Tibial nerve (tissue), 4 donors: ENCODE measurements at places on chromosomes 5 and 9.

GRCh38 chr9:89953824-89954615 lies 349.2 kb downstream of the GADD45G start:
- no peak for DNase-seq

DNA sequence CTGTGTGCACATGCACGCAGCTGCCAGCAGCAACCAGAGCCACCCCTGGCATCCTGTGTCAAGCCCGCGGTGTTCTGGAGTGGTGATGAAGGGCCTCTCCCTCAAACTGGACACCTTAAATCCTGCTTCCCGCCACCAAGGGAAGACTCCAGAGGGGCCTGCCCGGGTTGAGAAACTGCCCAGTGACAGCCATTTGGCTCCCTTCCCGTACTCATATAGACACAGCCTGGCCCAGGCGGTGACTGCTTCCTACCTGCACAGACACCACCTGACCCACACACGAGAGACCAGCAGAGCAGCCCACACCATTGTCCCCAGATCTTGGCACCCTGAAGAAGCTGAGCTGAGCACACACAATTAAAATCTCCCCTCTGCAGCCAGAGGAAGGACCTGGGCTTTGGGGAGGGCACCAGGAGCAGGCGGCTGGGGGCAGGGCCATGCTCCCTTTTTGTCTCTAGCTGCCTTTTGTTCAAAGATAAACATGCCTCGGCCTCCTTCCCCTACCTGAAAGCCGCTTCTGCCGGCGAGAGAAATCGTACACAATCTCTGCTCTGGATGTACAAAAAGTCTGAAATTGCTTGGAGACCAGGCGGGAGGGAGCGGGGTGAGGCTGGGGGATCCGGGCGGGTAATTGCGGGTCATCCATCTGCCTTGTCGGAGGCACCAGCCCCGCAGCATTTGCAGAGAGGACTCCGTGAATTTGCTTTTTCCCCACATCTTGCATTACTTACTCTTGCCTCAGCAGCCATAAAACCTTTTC lies 78.4 kb downstream of the TSPAN17 start:
- no peak for DNase-seq

DNA sequence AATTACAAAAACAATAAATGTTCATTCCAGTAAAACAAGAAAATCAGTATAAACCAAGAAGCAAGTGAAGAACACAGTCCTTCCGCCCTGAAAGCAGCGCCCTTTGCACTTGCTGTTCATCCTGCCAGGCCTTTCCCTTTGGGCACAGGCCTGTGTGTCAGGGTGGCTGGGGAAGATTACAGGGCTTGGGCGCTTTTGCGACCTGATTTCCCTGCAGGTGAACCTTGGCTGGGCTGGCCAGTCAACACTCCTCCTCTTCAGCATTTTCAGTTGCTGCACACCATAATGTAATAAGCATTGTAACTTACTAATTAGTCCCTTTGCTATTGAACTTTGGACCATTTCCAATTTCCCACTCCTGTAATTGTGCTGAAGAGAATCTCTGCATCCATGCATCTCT lies 38.6 kb upstream of the TDRD7 start:
- no peak for DNase-seq

GRCh38 chr5:4977416-4978110 lies 162.6 kb upstream of the ADAMTS16 start:
- no peak for DNase-seq

GRCh38 chr5:332843-333242 lies 11.3 kb downstream of the AHRR start:
- no peak for DNase-seq

DNA sequence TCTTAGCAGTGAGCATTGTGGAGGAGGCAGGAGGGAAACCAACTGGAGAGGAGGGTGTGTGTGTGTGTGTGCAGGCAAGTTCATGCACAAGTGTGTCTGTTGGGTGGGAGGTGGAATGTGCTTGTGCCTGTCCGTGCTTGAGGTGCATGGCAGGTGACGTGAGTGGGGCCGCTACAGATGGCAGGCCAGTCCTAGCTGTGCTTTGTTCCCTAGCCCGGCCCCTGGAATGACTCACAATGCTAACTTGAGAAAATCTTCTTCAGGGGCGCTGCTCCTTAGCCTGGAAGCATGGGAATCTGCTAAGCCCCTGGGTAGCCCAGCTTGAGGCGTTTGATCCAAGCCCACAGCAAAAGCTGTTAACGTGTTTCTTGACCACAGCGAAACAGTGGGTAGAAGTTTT lies 25.0 kb upstream of the DMRT2 start:
- no peak for DNase-seq

DNA sequence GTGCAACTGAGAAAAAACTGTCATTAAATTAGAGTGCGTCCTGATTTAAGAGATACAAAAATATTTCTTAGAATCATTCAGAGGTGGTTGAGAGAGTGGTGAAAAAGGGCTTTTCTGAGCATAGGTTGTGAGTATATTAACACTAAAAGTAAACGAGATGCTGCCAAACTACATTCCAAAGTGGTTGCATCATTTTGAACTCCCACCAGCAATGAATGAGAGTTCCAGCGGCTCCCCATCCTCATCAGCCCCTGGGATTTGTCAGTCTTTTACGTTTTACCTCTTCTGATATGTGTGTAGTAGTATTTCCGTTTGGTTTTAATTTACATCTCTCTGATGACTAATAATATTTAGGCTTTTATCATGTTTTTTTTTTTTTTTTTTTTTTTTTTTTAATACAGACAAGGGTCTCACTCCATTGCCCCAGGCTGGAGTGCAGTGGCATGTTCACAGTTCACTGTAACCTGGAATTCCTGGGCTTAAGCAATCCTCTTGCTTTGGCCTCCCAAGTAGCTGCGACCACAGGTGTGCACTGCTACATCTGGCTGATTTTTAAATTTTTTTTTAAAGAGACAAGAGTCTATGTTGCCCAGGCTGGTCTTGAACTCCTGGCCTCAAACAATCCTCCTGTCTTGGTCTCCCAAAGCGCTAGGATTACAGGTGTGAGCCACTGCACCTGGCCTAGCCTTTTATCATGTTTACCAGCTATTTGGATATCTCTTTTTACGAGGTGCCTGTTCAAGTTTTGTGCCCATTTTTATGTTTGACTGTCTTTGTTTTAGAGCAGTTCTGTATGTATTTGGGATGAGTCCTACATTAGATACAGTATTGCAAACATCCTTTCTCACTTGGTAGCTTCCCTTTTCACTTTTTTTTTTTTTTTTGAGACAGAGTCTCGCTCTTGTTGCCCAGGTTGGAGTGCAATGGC lies 17.0 kb downstream of the PRRT1B start:
- no peak for DNase-seq

GRCh38 chr9:136011703-136012496 lies 50.7 kb upstream of the UBAC1 start:
- DNase-seq, result peak; percentile 76

GRCh38 chr9:88007291-88007650 lies 32.9 kb upstream of the CDK20 start:
- DNase-seq, result no peak

- DNase-seq, result peak; percentile 74
Observed at GRCh38 chr9:133742849-133743444, 4.8 kb upstream of the SARDH start.

GRCh38 chr5:11261241-11261640 lies 500.2 kb upstream of the DAP start:
- DNase-seq, result no peak

DNA sequence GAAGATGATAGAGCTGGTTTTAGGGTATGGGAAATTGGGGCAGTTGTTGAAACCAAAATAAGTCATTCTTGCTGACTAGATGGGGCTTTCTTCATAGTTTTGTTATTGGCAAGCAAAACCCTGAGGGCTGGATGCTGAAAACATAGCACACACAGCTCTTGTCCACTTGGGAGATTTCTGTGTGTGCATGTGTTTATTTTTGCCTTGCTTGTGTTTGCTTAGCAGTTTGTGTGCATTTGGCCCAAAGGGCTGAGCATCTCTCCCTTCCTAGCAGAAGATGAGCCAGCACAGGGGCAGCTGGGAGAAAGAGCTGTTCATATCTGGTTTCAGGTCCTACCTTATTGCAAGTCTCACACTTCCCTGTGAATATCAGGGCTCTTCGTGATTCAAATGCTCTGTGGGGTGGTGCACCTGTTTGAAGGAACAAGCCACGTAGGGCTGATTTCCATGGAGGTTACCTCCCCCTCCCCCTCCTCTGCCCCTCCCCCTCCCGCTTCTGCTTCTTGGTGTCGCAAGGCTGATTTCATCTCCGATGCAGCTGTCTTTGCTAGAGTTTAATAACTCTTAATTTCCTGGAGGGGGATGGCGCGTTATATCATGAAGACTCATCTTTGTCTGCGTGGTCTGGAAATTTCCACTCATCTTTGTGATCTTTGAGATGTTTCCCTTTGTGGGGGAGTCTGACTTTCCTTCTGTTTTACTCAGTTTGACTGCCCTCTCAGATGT lies 296.5 kb downstream of the ARHGAP26 start:
- DNase-seq, result no peak

DNA sequence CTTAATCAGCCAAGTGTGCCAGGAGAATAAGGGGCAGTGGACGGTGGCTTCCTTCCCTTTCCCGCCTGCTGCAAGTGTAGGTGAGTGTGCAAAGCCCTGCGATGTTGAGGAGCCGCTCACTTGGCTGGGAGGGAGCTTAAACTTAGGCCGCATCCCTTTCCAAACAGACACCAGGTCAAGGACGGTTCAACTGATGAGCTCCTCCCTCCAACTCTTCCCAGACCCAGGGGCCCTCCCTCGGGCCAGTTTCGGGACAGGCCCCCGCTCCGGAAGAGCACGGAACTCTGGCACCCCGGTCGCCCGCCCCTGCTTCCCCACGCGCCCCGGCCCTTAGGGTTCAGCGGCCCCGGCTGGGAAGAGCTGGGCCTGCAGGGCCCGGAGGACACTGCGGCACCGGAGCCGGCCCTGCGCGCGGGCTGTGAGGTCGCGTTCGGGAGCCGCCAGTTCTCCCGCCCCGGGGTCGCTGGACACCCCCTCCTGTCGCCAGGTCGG lies 481 bp downstream of the MRPL36 start:
- no peak for DNase-seq

DNA sequence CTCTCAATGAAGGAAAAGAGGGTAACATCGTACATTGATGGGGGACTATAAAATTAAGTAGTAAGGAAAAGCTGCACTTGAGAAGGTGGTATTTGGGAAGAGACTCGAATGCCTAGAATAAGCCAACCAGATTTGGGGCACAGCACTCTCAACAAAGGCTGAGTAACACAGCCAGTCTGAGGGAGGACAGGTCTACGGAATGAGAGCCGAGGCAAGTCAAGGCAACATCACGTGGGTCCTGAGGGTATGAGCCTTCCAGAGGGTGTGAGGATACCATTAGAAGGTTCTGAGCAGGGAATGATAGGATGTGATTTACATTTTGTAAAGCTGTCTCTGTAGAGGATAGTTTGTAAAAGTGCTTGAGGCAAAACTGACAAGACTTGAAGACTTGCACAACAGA lies 434.1 kb downstream of the RAB3C start:
- DNase-seq, result no peak

- DNase-seq, result no peak
Observed at GRCh38 chr5:127275641-127276193, 14.9 kb upstream of the MEGF10 start.

DNA sequence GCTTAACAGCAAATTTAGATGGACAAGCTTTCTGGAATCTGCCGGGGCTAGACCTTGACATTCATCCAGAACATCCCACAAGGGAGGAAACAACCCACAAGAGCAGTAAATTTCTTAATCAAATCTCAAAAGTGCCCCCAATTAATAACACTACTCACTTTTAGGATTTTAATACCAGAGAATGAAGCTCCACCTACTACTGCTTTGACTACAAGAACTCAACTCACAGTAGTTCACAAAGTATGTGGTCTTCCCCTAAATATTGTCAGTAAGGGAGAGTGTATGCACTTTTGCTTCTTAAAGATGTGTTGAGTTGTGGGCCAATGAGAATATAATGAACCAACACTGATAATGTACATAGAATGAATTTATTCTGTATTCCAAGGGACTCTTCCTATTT lies 94.7 kb downstream of the EBF1 start:
- DNase-seq, result no peak

GRCh38 chr9:84597131-84597530 lies 72.4 kb upstream of the NTRK2 start:
- no peak for DNase-seq

- no peak for DNase-seq
Observed at GRCh38 chr9:90457386-90458190, 185.0 kb downstream of the DIRAS2 start.

DNA sequence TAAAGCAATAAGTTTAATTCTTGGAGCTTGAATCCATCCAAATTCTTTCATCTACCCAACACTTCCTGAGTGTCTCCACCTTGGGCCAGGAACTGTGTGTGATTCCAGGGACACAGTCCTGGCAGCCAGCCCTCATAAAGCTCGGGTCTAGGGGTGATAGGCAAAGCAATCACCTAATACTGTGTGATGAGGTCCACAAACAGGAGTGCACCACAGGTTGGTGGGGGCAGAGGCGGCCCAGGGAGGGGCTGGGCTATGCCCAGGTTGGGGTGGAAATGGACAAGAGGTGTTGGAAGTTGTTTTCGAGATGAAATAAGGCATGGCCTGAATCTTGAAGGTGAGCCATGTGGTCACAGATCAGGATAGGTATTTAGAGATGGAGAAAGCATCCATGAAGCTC lies 133.9 kb upstream of the PTCH1 start:
- no peak for DNase-seq

- no peak for DNase-seq
Observed at GRCh38 chr5:87141544-87141943, 126.1 kb upstream of the RASA1 start.
